ENCODE measurements at places on chromosomes 7 and 10. TPM values are rescaled to one million over a fixed set of nuclear protein-coding genes. Genes with fewer than 3 reads are reported as not detected.

Gene MDFIC
- 24.0 TPM for total RNA-seq

Gene CHAT
- total RNA-seq: not detected

Gene C10orf62
- total RNA-seq: 0.12 TPM

Gene UPP1
- 96.5 TPM for total RNA-seq

Gene KNDC1
- 1.8 TPM for total RNA-seq

Gene CDC14C
- total RNA-seq: not detected

Gene TMEM236
- 0.12 TPM for total RNA-seq

Gene ASAH2B
- 3.6 TPM for total RNA-seq

Gene TRIM73
- total RNA-seq: 2.0 TPM

Gene CNNM1
- 21.1 TPM for total RNA-seq

Gene MINDY3
- 15.6 TPM for total RNA-seq

Gene NYAP1
- total RNA-seq: 0.98 TPM

Gene PLAC9
- 0.16 TPM for total RNA-seq

Gene MMD2
- not detected for total RNA-seq

Gene ITIH5
- 0.08 TPM for total RNA-seq

Gene STX1A
- 84.1 TPM for total RNA-seq

Gene ZNF736
- total RNA-seq: not detected

Gene MKX
- not detected for total RNA-seq

Gene ACTL6B
- total RNA-seq: not detected

Gene GNAT3
- total RNA-seq: not detected

Gene ZNF3
- 24.8 TPM for total RNA-seq

Gene SLIT1
- total RNA-seq: 0.17 TPM

Gene FAM170B
- not detected for total RNA-seq

Gene GALNT17
- not detected for total RNA-seq

Gene JAKMIP3
- total RNA-seq: 1.9 TPM

Gene C1QL3
- not detected for total RNA-seq

Gene TMEM213
- total RNA-seq: not detected

Gene PNLIP
- not detected for total RNA-seq

Gene UCMA
- total RNA-seq: not detected

Gene AGBL3
- total RNA-seq: 1.1 TPM

Gene TEX47
- total RNA-seq: not detected

Gene SYT15
- total RNA-seq: 2.7 TPM
